ENCODE measurements at places on chromosomes 4 and X.

DNA sequence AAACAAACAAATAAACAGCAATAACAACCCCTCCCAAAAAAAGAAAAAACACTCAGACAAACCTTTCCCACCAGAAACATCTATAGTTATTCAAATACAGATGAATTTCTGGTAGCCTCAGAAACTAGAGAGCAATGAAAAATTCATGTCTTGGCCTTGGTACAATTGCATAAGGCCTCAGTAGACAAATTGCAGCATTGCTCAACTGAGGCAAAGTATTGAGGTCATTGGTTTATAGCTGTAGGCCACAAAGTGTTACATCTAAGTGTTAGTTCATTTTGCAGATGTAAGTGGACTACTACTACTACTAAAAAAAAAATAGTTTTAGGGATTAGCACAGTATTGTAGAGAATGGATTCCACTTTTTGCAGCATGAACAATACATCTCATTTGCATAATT lies 2268.3 kb downstream of the ARAP2 start:
- peak; percentile 68 for DNase-seq

DNA sequence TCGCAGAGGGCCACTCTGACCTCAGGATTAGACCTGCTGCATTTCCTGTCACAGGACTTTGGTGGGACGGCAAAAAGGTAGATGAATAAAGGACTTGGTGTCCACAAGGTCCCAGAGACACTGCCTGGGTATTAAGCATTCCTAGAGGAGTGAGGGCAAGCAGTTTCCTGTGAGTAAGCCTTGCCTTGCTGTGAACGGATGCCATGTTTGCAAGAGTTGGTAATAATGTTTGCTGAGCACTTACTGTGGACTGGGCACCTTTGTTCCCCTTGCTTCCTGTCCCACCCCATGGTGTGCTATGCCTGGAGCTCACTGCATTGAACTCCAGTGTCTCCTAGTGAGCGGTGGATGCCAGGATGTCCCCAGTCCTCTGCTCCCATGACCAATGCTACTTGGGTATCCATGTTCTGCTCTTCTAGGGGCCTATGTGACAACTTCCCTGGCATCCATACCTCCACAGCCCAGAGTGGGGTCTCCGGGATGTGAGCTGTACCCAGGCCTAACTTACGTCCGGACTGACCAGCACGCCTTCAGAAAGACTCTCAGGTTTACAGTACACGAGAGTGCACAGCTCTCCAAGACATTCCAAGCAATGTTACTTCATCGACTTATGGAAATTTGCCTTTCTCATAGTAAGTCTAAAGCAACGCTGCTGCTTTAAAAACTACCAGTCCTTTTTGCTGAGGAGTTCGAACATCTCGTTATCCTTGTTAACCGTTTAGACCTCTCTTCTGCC lies 95.5 kb upstream of the MSX1 start:
- DNase-seq = no peak

- peak; percentile 49 for DNase-seq
These were observed 2.2 kb upstream of the MGARP start for GRCh38 chr4:139282065-139282720.

GRCh38 chrX:31461266-31461665 lies 389.4 kb upstream of the FTHL17 start:
- DNase-seq = no peak

DNA sequence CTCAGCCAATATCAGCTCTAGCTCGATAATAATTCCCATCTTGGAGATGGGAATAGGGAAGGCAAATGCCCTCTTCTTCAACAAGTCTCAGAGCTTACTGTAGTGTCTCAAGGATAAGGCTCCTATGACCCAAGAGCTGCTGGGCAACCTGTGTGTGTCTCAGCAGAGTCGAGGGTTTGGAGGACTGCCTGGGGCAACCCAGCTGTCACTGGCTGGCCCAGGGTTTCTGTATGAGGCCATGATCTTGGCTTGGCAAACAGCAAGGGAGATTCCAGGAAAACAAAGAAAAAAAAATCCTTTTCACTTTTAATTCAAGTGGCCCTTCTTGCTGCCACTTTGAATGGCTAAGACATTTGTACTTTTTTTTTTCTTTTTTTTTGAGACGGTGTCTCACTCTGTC lies 34.4 kb downstream of the TMSB4X start:
- DNase-seq = no peak

DNA sequence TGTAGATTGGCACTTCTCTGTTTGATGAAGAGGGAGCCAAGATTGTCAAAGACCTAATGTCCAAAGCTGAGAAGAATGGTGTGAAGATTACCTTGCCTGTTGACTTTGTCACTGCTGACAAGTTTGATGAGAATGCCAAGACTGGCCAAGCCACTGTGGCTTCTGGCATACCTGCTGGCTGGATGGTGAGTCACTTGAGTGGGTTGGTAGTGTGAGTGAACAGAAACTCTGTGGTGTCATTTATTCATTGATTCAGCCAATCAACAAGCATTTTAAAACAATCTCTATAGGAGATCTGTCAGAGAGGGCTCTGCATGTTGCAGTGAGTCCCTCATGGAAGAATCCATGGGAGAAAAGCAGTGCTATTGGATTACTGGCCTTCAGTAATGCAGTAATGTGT lies 16.3 kb downstream of the TAF9B start:
- DNase-seq = no peak

GRCh38 chr4:68406479-68406859 lies 40.8 kb upstream of the TMPRSS11E start:
- peak; percentile 5 for DNase-seq

- no peak for DNase-seq
These were observed 12.1 kb upstream of the TRIML2 start for GRCh38 chr4:188121530-188121929.

DNA sequence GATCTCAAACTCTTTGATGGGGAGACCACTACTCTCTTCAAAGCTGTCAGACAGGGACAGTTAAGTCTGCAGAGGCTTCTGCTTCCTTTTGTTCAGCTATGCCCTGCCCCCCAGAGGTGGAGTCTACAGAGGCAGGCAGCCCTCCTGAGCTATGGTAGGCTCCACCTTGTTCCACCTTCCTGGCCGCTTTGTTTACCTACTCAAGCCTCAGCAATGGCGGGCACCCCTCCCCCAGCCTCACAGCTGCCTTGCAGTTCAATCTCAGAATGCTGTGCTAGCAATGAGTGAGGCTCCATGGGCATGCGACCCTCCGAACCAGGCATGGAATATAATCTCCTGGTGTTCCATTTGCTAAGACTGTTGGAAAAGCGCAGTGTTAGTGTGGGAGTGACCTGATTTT lies 42.1 kb upstream of the UGT2B10 start:
- no peak for DNase-seq

- peak; percentile 10 for DNase-seq
These were observed 1.2 kb downstream of the HHIP start for GRCh38 chr4:144647095-144647561.

DNA sequence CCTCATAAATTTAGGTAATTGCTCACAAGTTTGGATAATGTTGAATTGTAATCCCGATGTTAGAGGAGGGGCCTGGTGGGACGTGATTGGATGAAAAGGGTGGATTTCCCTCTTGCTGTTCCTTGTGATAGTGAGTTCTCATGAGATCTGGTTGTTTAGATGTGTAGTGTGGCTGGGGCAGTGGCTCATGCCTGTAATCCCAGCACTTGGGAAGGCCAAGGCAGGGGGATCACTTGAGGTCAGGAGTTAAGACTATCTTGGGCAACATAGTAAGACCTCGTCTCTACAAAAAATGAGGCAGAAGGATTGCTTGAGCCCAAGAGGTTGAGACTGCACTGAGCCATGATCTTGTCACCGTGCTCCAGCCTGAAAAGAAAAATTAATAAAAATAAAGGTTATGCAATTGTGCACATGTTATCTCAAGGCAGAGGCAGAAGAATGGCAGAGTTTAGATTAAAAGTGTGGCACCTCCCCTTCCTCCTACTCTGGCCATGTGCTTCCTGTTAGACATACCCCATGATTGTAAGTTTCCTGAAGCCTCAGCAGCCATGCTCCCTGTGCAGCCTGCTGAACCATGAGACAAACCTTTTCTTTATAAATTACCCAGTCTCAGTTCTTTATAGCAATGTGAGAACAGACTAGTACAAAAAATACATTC lies 36.5 kb downstream of the ERVMER34-1 start:
- peak; percentile 44 for DNase-seq

DNA sequence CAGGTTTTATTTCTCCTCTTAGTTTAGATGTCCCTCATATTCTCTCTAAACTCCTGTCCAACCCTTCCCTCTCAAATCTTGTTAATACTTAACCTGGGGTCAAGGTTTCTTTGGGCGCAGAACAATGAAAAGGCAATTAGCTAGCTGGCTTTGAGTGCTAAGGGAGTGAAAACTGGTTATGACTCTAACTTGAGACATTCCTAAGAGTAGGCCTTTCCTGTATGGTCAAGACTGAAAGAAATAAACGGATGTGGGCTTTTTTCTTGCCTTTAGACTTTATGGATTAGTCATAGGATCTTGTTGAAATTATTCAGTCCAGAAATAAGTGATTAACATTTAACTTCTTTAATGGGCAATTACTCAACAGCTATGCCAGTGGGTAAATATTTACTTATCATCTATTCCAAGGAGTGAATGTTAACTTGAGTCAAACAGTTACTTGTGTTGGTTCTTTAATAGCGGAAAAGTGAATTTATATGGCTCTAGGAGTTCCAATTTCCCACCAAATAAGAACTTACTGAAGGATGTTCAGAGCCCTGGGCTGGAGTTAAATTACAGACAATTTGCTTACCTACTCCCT lies 141.7 kb upstream of the SCML1 start:
- peak; percentile 59 for DNase-seq

DNA sequence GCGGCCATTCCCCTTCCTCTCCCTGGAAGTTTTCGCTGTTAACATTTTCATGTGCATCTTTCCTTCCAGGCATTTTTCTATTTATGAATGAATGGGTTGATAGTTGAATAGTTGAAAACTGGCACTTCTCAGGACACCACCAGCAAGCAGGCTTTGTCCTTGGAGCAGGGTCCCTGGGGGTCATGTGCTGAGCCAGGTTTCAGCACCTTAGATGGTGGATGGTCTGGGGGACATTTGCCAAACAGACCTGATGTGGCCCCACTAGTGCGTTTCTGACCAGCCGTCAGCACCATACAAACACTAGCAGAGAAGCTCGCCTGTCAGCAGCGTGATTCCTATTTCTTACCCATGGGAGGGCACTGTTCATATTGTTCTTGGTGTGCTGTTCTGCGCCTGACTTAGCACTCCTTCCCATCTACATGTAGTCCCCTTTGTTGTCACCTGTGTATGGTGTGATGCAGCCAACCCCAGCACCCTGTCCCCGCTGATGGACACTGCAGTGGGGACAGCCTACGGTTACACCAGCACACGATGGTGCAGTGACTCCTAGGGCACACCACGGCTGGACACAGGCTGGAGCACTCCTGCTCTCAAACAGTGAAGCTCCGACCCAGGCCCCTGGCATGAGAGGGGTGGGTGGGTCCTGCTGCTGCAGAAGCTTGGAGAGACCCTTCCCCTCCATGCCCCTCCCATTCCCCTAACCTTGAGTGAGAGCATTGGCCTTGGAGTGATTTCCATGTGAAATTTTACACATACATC lies 27.2 kb upstream of the WFS1 start:
- no peak for DNase-seq
